ENCODE measurements at places on chromosomes 5 and 9.

- DNase-seq = no peak
These were observed 94.4 kb upstream of the IER5L start for GRCh38 chr9:129272348-129273025.

DNA sequence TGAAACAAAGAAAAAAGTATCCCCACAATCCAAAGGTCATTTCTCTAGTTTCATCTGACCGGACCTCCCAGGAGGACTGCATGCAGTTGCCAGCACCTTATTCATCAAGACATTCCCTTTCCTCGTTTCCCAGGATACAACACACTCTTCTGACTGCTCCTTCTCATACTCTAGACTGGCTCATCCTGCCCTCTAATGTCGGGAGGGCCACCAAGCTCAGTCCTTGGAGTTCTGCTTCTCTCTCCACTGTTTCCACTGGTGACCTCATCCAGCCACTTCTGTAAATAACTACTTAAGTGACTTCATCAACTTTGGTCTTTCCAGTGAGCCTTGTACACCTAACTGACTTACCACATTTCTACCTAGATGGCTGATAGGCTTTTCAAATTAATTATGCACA lies 179.1 kb downstream of the EPB41L4A start:
- no peak for DNase-seq

DNA sequence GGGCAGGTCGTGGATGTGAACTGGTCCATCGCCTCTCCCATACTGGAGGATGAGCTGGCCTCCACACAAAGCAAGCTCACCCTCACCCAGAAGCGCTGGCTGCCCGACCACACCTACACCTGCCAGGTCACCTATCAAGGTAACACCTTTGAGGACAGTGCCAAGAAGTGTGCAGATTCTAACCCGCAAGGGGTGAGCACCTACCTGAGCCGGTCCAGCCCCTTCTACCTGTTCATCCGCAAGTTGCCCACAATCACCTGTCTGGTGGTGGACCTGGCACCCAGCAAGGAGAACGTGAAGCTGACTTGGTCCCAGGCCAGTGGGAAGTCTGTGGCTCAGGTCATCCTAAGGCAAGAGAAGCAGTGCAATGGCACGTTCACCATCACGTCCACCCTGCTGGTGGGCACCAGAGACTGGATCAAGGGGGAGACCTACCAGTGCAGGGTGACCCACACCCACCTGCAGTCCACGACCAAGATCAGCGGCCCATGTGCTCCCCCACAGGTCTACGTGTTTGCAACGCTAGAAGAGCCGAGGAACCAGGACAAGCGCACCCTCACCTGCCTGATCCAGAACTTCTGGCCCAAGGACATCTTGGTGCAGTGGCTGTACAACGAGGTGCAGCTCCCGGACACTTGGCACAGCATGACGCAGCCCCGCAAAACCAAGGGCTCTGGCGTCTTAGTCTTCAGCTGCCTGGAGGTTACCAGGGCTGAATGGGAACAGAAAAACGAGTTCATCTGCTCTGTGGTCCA lies 71.3 kb downstream of the INSL6 start:
- no peak for DNase-seq

- no peak for DNase-seq
These were observed 297.2 kb downstream of the SPOCK1 start for GRCh38 chr5:137201876-137202275.

- DNase-seq = no peak
These were observed 247.3 kb upstream of the TAS2R1 start for GRCh38 chr5:9877488-9877887.

- DNase-seq = no peak
These were observed 75.4 kb upstream of the MAN2A1 start for GRCh38 chr5:109614301-109614700.

GRCh38 chr9:88180081-88180765 lies 41.9 kb upstream of the SPATA31C2 start:
- DNase-seq = no peak

DNA sequence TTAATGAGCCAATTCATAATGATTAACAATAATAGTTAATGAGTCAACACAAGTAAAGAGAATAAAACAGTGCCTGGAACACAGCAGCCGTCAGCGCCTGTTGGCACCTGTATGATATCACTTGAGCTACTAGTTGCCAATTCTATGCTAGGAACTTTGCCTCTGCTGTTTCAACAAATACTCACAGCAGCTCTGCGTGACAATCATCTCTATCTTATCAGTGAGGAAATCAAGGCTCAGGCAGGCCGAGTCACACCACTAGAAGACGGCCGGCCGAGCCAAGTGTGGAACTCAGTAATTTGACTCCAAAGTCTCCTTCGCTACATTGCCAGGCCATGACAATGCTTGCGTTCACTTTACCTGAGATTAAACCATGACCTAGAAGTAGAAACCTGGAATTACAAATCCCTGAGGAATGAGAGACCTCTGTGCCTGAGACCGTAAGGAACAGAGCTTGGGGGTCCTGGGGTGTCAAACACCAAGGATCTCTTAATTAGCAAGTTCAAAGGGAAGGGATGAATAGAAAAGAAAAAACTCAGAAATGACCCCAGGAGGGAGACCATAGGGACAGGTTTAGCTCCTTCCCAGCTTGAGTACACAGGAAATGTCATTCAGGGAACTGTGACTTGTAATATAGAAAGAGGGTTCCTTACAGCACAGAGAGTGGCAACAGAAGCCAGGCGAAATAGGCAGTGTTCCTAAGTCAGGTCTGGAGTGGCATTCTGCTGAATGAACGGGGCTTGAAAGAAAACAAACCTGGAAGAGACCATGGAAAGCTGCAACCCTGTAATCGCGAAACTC lies 109.1 kb downstream of the SUSD1 start:
- no peak for DNase-seq

- DNase-seq = no peak
These were observed 31.6 kb upstream of the ADCY2 start for GRCh38 chr5:7364226-7364875.

DNA sequence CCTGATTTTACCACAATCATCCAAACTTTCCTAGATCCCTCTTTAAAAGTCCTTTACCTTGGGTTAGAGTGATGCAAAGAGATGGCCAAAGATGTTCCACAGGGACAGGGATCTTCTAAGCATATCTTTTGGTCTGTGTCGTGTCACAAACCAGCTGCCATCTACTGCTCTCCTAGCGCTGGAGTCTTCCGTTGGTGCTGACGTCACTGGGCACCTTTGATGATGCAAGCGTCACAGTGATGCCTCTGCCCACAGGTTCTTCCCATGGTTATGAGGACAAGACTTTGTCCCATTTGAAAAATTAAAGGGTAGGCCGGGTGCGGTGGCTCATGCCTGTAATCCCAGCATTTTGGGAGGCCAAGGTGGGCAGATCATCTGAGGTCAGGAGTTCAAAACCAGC lies 1.7 kb upstream of the GLT6D1 start:
- no peak for DNase-seq

DNA sequence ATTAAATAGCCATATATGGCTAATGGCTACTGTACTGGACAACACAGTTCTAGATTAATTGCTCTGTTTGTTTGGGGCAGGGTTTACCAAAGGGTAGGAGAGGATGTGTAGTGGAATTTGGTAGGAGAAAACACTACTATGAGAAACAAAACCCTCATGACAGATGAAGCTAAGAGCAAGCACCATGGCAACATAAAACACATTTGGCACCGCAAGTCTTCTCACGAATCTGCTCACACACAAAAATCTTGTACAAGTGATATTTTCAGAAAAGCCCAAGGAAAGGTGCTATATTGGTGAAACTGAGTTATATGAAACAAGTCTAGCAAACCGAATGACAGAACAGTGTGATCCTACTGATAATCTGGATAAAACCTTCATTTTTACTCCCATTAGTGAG lies 38.5 kb downstream of the CSF2 start:
- no peak for DNase-seq

- DNase-seq = no peak
These were observed 21.8 kb upstream of the CPEB4 start for GRCh38 chr5:173866243-173866857.

DNA sequence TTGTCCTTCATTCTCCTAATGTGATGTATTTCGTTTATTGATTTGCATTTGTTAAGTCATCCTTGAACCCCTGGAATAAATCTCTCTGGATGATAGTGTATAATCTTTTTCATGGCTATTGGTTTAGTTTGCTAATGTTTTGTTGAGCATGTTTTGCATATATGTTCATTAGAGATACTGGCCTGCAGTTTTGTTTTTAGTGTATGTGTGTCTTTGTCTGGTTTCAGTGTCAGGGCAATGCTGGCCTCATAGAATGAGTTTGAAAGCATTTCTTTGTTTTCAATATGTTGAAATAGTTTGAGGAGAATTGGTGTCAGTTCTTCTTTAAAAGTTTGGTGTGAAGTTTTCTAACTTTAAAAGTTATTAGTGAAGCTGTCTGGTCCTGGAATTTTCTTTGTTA lies 149.6 kb upstream of the ATP10B start:
- no peak for DNase-seq

DNA sequence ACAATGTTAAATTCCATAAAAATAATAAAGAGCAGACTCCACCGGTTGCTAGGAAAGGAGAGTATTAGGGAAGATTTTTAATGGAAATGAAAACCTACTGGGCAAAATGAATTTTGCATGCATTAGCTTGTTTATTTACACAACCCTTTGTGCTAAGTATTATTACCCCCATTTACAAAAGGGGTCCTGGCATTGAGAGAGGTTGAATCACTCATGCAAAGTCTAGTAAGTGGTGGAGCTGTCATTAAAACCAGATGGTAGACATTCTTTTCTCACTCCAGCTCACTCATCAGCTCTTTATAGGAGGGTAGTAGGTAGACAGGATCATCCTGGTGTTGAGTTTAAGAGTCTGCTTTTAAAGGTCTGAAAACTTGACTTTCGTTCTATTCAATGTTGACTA lies 395.1 kb downstream of the PLK2 start:
- no peak for DNase-seq

DNA sequence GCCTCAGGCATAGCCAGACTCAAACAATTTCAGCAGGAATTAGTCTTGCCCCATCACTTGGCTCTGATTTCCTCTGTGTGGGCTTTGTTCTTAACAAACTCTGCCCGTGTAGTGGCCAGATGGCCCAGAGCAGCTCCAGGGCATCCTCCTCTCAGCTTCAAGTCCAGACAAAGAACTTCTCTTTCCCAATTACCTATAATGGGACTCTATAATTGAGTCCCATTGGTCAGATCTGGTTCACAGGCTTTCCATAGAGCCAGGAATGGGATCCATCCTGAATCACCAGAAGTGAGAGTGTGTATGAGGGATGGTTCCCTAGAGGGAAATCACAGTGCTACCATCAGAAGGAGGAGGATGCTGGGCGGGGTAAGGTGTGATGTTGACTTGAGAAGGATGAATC lies 515.8 kb downstream of the KIF4B start:
- no peak for DNase-seq

DNA sequence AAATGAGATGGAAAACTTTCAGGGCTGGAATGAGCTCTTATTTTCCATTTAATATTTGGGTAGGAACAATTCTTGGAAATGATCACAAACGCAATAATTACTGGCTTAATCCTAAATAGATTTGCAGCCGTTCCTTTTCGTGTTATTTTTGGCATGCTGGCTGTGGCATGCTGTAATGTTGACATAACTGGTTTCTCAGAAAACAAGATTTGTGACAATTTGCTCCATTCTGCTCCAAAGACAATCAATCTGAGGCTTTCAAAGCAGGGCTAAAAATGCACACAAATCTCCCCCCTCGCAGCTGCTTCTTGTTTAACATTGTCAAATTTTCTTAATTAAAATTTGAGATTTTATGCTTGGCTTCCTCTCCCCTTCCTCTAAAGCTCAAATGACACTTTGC lies 151.2 kb downstream of the TTC39B start:
- DNase-seq = no peak

- no peak for DNase-seq
These were observed 97.2 kb downstream of the TLE4 start for GRCh38 chr9:79668956-79669355.

DNA sequence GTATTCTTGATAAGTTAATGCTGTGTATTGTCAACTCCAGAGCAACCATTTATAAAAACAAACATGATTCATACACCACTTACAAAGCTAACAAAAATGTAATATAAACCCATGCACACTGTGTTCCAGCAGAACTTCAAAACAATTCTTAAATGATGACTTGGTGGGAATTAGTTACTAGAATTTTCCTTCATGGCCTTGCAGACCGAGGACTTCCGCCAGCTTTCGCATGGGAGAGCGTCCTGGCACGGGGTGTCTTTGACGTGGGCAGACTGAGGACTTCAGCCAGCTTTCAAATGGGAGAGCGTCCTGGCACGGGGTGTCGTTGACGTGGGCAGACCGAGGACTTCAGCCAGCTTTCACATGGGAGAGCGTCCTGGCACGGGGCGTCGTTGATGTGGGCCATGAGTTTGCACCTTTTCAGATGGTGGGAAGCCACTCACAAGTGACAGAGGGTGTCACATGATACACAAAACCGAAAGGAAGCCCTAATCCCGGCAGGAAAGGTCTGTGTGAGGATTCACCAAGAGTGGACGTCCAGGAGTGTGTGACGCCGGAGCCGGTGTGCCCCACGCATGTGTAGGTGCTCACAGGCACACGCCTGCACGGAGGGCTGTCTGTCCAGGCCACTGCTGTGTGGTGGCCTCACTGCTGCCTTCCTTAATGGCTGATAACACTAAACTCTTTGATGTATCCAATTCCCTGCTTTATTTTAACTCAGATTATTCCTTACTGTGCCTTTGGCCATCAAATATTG lies 211.3 kb upstream of the IRX4 start:
- no peak for DNase-seq

DNA sequence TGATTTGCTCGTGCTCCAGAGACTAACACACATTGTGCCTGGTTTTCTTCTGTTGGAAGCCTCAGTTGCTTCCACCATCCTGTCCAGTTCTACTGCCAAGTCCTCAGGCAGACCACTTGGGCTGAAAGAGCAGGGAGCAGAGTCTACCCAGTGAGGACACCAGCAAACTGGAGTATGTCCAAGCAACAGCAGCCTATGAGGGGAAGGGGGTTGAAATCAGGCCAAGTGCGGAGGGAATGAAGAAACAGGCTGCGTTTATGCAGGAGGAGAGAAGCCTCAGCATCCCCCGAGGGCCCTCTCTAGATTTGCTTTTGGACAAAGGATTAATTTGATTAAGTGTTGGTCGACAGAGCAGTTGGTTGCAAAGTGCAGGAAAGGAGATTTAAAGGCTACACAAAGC lies 14.5 kb downstream of the DOCK2 start:
- DNase-seq = no peak

DNA sequence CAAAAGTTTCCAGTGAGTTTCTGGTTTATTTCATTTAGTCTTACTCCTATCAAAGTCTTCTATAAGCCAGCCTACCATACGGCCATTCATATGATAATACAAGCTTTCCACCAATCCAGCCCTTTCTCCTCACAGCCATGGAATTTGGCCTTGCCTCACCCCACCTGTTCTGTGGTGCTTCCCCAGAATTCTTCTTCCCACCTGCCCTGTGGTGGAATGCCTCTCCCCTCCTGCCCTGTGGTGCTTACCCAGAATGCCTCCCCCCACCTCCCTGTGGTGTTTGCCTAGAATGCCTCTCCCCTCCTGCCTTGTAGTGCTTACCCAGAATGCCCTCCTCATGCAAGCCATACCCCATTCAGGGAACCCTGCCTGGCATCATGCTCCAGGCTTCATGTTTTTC lies 90.3 kb upstream of the APC start:
- DNase-seq = no peak

DNA sequence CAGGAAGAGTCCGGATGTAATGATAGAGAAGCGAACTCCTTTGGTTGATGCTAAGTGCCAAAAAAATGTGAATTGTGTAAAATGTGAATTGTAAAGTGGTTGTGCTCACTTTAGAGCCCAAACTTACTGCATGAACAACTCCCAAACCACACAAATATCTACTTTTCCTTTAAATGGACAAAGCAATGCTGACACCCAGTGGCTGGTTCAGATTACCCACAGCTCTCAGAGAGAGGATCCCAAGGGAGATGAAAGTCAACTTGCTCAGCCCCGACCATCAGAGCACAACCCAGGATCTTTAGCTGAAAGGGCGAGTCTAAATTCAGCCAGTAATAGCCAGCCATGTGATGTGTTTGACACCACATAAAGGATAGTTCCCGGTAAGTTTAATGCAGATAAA lies 133.7 kb downstream of the NMUR2 start:
- DNase-seq = no peak

Data from activated T-cell treated with anti-CD3 and anti-CD28 coated beads for 48 hours (primary cell).